Chondrocyte (in vitro differentiated cells): ENCODE measurements at places on chromosomes 5 and 9. TPM values are rescaled to one million over a fixed set of nuclear protein-coding genes. Genes with fewer than 3 reads are reported as not detected.

DNA sequence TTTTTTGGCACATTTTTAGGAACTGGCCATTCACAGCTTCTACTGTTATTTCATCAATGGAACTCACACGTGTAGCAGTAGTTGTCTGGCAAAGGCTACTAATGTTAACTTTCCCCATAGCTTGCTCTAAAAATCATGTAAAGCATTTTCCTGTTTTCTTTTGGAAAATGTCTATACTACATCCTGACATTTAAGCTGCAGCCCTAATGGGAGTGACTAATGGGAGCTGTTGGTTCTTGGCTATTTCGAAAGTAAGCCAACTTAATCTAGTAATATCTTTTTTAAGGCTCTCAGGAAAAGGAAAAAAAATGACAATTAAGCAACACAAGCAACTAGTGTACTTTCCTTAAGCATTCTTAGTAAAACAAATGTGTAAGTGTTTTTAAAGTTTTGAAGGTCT lies 169.2 kb downstream of the SLC12A2 start:
- no peak for DNase-seq
- no peak overlapping the region for H3K4me3 ChIP-seq
- H3K27ac ChIP-seq: peak overlapping the region; percentile 20
- peaks cover 16% of the 10 kb centered on the region for H3K36me3 ChIP-seq
- H3K4me1 ChIP-seq: peaks cover 26% of the 10 kb centered on the region

- peaks cover 42% of the 10 kb centered on the region for H3K4me1 ChIP-seq
- H3K4me3 ChIP-seq: no peak overlapping the region
- H3K36me3 ChIP-seq: peaks cover 37% of the 10 kb centered on the region
- H3K27me3 ChIP-seq: no peaks in the 10 kb centered on the region
- H3K27ac ChIP-seq: no peak overlapping the region
These were observed 185.5 kb upstream of the OTULINL start for GRCh38 chr5:14396066-14396465.

- H3K4me3 ChIP-seq: no peak overlapping the region
- DNase-seq: peak; percentile 61
- H3K4me1 ChIP-seq: no peaks in the 10 kb centered on the region
- no peak overlapping the region for H3K27ac ChIP-seq
- H3K36me3 ChIP-seq: no peaks in the 10 kb centered on the region
These were observed 2.3 kb downstream of the PAEP start for GRCh38 chr9:135563858-135564257.

TMC1 gene
- not detected in 3 replicates for total RNA-seq

HBEGF gene
- total RNA-seq: 2.8 to 8.0 TPM (median 7.2 TPM) in 3 replicates

DNA sequence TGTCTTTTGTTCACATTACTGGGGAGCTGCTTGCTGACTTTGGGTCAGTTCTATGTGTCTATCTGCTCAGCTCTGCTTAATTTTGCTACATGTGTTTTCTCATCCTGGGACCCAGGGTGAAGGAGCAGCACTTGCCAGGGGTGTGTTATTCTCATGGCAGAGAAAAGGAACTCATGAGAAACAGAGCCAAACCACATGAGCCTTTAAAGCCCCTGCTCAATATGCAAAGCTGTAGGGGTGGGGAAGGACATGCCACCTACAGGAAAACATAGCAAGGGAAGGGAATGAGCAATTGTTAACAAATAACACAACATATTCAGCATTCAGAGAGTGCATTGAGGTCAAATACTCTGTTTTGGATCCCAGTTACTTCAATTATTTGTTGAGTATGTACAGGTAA lies 290.9 kb downstream of the CDK5RAP2 start:
- H3K27ac ChIP-seq: no peak overlapping the region
- H3K4me1 ChIP-seq: peaks cover 10% of the 10 kb centered on the region
- H3K27me3 ChIP-seq: peaks cover 12% of the 10 kb centered on the region
- no peak overlapping the region for H3K4me3 ChIP-seq
- H3K36me3 ChIP-seq: no peaks in the 10 kb centered on the region

TMEM174 gene
- total RNA-seq: not detected in 3 replicates
